ENCODE measurements at places on chromosomes 5 and 9.
A peak's percentile ranks its signal among the peaks of the same experiment; 100 is the strongest.

GRCh38 chr5:145858959-145859358, 13.9 kb downstream of the GRXCR2 start:
- no peak for DNase-seq

GRCh38 chr9:92638621-92639101, 31.3 kb downstream of the IPPK start:
- DNase-seq = no peak

GRCh38 chr5:112933651-112934365, 11.8 kb upstream of the REEP5 start:
- no peak for DNase-seq

DNA sequence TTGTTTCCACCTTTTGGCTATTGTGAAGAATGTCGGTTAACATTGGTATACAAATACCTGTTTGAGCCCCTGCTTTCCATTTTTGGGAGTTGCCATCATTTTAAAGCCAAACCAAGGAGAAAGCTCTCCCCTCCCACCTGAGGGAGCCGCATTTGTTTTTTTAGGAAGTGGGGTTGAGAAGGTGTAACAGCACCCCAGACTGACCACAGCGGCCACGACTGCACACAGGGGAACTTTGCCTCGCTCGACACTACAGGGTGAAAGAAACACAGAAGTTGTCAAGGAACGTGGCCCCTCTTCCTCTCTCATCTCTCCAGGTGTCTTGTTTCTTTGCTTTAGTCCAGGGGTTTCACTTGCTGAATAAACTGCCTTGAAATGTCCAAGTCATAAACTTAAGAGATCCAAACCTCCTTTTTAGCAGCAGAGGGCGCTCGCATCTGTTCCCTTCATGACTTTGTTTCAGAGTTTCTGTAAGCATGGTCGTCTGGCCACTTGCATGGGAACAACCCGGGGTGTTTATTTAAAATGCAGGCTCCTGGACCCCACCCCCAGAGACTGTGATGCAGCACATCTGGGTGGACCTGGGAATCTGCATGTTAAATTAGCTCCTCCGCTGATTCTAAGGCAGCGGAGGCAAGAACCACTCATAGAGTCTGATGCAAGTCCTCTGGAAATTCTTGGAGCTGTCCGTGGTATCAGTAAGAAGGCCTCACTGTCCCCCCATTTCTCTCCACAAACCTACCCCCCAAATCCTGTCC, 2.1 kb upstream of the TTLL11 start:
- peak; percentile 1 for DNase-seq

DNA sequence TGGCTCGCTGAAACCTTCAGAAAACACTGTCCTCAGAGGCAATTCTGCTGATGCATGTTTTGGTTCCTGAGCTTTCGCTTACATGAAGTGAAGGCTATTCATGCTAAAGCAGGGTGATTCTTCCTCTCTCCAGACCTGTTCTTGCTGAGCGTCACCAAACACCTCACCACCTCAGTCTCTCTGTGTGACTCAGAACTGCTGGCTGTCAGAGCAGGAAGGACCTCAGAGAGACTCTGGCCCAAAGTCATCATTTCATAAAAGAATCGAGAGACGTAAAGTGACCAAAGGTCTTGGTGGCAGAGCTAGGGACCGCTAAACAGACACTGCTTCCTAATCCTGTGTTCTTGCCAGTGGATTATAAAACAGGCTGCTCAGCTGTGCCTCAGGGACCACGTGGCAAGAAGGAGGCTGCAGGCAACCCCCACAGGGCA, 73.8 kb downstream of the LHFPL2 start:
- DNase-seq = no peak

- DNase-seq = no peak
These were observed 136.9 kb upstream of the PRR16 start for GRCh38 chr5:120327180-120327579.

- no peak for DNase-seq
These were observed 605 bp downstream of the CHSY3 start for GRCh38 chr5:129904667-129905472.

- DNase-seq = no peak
These were observed 983 bp downstream of the GCNT1 start for GRCh38 chr9:76459694-76460635.

DNA sequence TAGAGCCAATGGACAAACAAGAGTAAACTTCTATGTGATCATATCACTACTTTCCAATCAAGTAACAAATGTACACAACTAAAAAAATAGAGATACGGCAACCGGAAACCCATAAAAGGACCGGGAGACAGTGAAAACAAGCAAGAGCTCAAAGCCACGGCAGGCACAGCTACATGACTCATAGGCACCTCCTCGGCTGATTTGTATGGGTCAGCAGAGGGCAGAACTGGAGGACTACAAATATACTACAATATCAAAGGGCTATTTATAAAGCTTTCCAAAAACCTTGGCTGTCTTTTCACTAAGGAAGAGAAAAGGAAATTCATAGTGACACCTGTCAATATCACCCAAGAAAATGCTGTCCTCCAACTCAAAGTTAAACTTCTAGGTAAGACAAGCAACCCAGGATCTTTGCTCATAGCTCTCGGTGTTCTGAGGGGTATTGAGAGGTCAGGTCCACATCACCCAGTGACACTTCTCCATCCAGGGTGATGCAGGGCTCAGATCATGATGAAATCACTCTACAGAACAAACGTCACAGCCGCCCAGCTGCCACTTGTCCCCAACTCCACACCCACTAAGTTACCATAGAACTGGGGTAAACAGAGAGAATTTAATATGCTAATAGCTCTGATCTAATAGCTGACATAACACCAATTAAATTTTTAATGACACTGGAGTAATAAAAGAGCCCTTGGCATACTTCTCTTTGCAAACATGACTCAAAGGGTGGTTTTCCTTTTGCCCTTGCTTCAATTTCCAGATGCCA, 41.3 kb downstream of the PFDN1 start:
- DNase-seq = no peak

GRCh38 chr9:78294290-78295176, 2.4 kb upstream of the PSAT1 start:
- DNase-seq = no peak

- DNase-seq = no peak
These were observed 241.5 kb downstream of the TLE4 start for GRCh38 chr9:79813258-79813638.

Measured in activated naive CD4-positive, alpha-beta T cell (primary cell).